ENCODE measurements at places on chromosomes 12 and 14.
A peak's percentile ranks its signal among the peaks of the same experiment; 100 is the strongest.

- no peak for DNase-seq
Observed at GRCh38 chr14:56390859-56391258, 188.7 kb upstream of the TMEM260 start.

DNA sequence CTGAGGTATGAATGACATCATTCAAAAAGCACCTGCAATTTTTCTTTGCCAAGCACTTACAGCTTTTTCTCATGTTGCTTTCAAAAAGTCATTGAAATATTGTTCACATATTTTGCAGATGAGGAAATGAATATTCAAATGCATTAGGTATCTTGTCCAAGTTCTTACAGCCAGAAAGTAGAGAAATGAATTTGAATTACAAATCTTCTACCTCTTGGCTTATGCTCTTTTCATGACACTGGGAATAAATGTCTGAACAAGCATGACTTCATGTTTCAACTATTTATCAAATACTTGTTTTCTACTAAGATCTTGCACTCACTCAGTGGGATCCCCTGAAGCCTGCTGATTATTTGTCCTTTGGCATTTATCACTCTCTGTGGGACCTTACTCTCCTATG, 267.2 kb upstream of the BTG1 start:
- DNase-seq = no peak

DNA sequence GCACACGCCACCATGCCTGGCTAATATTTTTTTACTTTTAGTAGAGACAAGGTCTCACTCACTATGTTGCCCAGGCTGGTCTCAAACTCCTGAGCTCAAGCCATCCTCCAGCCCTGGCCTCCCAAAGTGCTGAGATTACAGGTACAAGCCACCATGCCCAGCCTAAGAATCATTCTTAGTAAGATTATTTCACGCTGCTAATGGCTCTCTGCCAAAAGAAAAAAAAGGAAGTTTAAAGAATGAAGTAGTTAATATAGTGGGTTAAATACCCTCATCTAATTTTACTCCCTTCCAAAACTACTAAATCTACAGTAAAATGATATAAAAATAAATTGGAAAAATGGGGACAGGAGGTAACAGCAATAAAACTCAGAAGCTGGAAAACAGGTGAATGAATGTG, 2.6 kb downstream of the ETFRF1 start:
- DNase-seq = no peak

GRCh38 chr14:88621100-88621499, 58.3 kb downstream of the ZC3H14 start:
- no peak for DNase-seq

GRCh38 chr14:24277071-24277470, 5.7 kb upstream of the RABGGTA start:
- DNase-seq = no peak

DNA sequence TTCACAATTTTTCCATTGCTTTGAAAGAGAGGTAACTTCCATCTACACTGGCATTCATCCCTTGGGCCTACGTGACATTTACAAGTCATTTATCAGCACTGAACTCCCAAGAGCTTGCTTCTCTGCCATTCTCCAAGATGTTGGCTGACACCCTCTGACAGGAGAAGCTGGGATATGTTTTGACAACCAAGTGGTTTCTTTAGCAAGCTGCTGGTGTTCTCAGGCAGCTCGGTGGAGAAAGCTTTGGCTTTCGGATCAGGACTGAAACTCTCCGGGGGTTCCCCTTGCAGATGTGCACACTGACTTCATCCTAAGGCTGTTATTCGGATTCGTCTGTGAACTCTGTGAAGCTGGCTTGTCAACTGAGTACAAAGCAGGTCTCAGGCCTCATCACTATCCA, 15.7 kb downstream of the KCNA5 start:
- DNase-seq = no peak

DNA sequence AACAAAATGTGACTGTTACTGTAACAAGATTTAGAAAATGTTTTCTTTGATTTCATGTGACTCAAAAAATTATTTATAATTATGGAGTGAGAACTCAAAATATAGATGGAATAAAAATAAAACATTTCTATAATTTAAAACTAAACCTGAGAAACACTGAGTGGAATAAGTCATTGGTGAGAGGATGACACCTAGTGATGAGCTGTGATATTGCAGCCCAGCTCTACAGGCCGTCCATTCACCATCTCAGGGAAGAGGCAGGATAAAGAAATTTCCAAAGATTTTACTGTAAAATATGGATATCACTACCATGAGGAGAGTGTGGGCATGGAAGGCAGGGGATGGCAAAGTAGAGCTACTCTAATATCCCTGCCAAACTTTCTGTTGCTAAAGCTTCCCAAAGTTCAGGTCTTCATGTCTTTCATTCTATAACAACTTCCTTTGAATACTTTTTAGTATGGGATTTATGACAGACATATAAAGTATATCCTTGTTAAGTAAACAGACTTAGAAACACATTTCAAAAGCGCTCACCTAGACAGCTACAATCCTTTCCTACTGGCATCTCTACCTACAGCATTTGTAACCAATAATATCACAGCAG, 308.0 kb downstream of the ITPR2 start:
- DNase-seq = peak; percentile 43

- no peak for DNase-seq
Observed at GRCh38 chr12:66341126-66341525, 38.8 kb downstream of the HELB start.

- DNase-seq = peak; percentile 41
Observed at GRCh38 chr14:101705733-101706508, 55.6 kb upstream of the PPP2R5C start.

GRCh38 chr12:115979351-115979750, 298.1 kb downstream of the MED13L start:
- no peak for DNase-seq

DNA sequence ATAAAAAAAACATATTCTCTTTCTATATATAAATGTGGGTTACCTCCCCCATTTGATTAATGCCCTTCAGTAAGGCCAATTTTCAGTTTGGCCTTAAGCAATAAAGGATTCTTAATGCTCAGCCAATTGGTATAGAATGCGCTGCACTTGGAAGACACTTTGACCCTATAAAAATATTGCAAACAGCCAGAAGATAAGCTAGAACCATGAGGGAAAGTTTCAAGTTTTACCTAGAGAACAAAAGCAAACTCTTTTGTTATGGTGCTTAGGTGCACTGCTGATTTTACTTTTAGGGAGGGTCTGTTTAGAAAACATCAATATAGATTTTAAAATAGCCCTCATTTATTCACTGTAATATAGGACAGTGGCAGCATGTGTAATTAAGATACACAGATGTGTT, 251.6 kb upstream of the SLC16A7 start:
- no peak for DNase-seq

DNA sequence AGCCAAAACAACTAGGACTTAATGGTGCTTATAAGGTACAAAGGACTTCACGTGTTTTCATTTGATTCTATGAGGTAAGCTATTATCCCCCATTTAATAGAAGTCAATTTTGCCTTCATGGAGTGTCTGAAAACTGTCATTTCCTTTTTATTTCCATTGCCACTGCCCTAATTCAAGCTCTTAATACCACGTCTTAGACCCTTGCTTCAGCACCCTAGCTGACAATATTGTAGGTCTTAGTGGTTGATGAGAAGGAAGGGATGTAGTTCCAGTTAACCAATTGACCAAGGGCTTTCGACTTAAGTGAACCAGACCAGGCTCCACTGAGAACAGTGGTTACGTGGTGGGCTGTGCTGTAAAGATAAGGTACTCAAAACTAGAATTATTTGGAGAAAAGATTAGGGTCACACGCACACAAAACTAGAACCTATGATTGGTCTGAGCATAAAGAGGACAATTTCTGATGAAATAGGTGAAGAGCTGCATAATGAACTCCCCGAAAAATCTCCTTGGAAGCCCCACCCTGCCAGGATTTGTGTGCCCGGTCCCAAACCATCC, 9.6 kb upstream of the ASIC1 start:
- no peak for DNase-seq

DNA sequence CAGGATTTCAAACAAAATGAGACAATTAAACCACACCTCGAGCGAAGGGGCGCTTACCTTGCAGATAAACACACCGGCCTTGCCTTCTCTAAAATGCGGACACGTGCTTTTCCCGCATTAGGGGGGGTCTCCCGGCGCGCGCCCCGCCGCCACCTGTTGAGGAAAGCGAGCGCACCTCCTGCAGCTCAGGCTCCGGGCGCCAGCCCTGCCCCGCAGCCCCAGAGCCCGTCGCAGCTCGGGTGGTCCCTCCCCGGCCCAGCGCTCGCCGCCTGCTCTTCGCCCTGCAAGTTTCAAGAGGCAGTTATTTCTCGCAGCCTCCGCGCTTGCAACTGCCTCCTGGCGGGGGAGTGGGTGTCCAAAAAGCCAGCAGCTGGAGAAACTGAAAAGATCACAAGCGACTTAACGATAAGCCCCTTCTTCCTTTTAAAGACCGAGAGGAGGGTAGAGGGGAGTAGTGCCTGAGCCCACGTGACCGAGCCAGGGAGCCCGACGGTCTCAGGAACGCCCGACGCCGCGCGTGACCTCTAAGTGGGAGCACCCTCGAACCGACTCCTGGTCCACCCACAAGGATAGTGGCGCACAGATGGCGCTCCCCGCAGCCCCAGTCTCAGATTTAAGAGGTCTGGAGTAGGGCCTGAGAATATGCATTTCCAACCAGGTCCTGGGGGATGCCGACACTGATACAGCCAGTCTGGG, at the start of gene ESR2:
Gene ESR2 (minus strand): TSS at position 396 of the 696 bp plus-strand sequence. CDS start 11,386 bp downstream, outside the sequence.
- peak; percentile 21 for DNase-seq

DNA sequence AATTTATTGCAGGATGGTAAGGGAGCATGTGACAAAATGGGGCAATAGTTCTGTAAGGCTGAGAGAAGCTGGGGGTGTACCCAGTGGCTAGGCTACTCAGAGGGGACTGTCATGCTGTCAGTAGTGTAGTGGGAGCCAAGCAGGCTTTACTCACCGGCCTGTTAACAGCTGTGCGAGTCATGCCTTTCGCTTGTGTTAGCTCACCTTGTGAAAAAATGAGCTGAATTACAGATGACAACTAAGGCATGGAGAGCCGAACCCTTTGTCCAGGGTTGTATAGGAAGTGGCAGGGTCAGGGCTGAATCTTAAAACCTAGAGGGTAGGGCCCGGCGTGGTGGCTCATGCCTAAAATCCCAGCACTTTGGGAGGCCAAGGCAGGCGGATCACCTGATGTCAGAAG, 37.9 kb downstream of the SH2B3 start:
- peak; percentile 52 for DNase-seq

GRCh38 chr14:54440873-54441868, at the start of gene CNIH1:
Gene CNIH1 (minus strand): TSS chr14:54441374. CDS start chr14:54441327, 47 bp downstream.
- peak; percentile 91 for DNase-seq

GRCh38 chr14:69483765-69484443, 624 bp upstream of the PLEKHD1 start:
- peak; percentile 60 for DNase-seq

DNA sequence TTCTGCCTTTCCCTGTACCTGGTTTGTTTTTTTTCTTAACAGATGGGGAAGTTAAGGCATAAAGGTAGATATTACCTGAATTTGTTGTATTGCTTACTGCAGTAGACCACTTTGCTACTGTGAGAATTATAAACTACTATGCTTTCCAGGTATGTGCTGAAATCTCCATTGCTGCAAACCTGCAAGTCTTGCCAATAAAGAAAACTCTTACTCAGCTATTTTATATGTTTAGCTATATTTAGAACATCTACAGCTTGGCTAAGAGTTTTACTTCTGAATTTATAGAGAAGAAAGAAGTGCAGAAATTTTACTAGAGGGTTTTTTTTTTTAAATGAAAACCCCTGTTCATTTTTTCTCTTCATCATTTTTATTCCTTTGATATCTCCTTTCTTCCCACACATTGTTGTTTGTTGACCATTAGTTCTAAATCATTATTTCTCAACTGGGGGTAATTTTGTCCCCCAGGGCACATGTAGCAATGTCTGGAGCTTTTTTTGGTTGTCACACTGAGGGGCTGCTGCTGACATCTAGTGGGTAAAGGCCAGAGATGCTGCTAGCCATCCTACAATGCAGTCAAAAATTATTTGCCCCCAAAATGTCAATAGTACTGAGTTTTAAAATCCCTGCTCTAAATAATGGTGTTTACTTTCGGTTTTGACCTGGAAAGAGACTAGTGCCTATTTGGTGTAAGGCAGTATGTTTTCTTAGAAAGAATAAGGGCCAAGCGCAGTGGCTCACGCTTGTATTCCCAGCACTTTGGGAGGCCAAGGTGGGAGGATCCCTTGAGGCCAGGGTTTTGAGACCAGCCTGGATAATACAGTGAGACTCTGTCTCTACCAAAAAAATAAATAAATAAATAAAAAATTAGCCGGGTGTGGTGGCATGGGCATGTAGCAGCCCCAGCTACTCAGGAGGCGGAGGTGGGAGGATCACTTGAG, 48.6 kb downstream of the PCNX1 start:
- peak; percentile 21 for DNase-seq

DNA sequence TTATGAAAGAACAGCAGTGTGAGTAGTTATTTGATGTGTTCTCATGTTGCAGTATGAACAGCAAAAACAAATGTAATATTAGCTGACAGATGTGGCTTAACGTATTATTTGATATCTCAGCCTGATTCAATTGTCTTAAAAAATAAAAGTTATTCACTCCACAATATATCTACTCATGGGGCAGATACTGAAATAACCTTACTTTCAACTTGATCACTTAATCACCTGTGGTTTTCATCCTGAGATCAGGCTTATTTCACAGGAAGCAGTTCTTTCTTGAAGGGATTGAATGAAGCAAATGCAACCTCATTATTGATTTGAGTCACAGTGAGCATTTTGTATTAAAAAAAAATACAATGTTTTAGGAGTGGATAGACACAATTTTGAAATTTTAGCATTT, 90.3 kb downstream of the AKAP6 start:
- DNase-seq = no peak

GRCh38 chr14:61997161-61997560, 234.9 kb downstream of the SNAPC1 start:
- no peak for DNase-seq

- no peak for DNase-seq
Observed at GRCh38 chr14:84874436-84874835, 655.5 kb upstream of the FLRT2 start.

GRCh38 chr12:107530701-107531100, 154.9 kb upstream of the PWP1 start:
- no peak for DNase-seq

GRCh38 chr12:75361408-75361807, 26.9 kb downstream of the GLIPR1L1 start:
- DNase-seq = no peak

DNA sequence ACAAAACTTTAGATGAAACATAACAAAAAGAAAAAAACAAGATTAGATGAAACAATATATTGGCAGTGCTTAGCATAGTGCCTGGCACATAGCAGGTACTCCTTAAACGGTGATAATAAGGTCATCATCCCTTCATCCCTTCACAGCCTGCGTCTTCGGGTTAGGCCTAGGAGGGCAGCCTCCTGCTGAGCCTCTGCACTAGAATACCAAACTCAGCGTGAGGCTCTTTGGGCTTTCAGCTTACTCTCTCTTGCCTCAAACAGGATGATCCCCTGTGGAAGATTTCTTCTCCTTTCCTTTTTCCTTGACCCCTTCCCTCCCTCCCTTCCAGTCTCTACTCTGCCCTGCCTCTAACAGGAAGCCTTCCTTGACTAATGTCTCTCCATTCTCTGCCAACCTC, 14.4 kb upstream of the FIGNL2 start:
- DNase-seq = no peak

GRCh38 chr14:88048351-88048750, 43.4 kb downstream of the GPR65 start:
- no peak for DNase-seq

Data from SW480 (cell line).